ENCODE measurements at places on chromosomes 3 and 15.
A peak's percentile ranks its signal among the peaks of the same experiment; 100 is the strongest.

- peak; percentile 4 for DNase-seq
Measured at GRCh38 chr3:178003756-178004155, 532.5 kb upstream of the KCNMB2 start.

DNA sequence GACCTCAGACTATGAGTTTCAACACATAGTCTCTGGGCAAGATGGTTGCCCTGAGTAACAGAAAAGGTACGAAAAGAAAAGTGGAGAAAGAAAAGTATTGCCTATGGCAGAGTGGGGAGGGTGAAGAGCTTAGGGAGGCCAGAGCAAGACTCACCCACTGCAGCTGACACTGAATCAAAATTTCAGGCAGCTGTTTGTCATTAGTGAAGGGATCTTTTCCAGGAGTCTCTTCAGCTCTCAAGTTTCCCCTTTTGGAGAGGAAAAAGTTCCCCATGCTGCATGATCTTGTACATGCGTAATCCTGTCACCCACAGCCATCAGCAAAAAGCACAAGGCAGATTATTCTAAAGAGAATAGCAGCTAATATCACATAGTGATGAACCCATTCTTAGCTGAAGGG, 616.9 kb upstream of the GBE1 start:
- DNase-seq = no peak

GRCh38 chr15:91261345-91261744, 161.3 kb downstream of the SV2B start:
- DNase-seq = no peak

DNA sequence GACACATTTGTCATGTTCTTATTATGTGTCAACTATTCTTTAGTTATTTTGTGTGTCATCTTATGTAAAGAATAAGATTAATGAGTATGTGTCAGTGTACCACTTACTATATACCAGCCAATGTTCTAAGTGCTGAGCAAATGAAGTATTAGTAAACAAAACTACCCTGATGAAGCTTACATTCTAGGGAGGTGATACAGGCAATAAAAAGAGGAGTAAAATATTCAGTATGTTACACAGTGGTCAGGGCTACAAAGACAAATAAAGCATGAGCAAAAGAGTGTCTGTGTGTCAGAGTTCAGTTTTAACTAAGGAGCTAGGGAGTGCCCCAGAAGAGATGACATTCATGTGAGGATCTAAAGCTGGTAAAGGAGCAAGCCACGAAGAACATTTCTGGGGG, 79.1 kb downstream of the TRPC1 start:
- DNase-seq = no peak

- DNase-seq = peak; percentile 36
Measured at GRCh38 chr15:69857686-69858391, 239.9 kb downstream of the TLE3 start.

- no peak for DNase-seq
Measured at GRCh38 chr3:138137861-138138260, 5.7 kb upstream of the A4GNT start.
